ENCODE measurements at places on chromosomes 11 and 22.

DNA sequence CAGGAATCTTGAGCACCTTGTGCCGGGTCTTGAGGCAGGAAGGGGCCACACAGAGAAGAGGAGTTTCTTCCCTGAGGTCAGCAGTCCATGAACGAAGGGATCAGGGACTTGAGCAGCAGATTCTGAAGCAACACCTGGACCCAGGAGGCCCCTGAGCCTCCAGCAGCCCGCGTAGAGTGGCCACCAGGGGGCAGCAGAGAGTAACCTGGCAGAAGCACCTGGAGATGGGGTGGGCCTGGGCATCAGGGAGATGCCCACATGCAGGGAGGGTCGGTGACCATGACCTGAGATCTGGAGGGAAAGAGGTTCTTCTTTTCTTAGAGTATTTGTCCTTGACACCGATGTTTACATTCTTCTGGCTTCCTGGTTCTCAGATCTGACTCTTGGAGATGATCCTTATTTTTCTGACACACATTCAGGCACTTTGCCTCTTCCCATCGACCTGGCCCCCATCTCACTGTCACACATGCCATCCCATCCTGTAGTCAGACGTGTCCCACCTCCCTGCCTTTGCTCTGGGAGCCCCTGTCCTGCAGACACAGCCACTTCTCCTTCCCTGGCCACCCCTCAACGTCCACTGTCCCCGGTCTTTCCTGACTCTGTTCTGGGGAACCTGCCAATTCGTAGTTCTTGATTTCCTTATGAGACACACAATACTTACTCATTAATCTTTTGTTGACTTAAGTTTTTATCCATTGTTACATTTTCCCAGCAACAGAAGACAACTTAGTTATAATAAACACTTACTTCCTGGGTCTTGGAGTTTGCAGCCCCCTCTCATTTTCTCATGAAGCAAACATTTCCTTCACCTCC, 66.5 kb downstream of the GGTLC2 start:
- peak; percentile 24 for DNase-seq

DNA sequence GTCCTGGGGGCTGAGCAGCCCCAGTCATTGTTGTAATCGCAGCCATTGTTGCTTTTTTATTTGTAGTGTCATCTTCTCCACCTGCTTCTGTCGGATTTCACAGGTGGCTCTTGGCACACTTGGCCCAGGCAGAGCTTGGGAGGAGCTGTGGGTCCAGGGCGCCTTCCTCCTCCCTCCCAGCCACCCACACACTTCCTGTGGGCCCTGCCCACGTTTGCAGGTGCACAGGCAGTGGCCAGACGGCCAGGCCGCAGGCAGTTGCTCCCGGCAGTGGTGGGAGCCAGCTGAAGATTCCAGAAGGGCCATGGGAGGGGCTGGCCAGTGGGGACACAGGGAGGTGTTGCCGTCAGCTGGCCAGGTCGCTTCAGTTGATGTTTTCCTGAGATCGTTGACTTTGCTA, 1191.9 kb downstream of the BRD1 start:
- DNase-seq: no peak

DNA sequence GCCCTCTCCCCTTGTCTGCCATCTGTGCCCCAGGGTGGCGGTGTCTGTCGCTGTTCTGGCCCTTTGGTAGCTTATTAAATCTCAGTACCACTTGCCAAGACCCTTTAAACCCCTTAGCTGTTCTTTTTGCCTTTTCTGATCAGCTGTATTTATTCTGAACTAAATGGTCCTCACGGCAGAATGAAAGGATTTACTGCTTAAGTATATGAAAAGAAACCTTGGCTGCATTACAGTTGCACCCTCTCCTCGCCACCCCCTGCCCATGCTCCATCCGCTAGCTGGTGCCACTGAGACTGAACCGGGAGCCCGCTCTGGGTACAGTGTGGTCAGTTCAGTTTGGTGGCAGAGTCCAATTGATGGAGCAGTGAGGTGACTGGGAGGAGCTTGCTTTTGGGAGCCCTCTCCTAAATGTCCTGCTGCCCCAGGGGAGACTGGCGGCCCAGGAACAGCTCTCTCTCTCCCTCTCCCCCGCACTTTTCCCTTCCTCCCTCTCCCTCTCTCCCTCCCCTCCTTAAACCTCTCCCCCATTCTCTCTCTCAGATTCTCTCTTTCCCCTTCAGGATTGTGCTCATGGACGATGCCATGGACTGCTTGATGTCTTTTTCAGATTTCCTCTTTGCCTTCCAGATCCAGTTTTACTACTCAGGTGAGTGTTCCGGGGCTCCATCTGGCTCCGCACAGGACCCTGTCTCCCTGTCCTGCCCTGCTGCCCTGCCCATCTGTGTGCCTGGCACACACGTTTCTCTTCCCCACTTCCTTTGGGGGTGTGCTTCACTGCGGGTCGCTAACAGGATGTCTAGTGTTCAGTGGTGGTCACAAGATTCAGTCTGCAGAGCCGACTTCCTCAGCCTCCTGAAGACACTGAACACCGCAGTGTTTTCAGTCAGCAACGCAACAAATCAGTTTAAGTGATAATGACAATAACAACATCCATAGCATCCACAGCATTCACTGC, 21.8 kb downstream of the ARFGAP2 start:
- DNase-seq: no peak

- no peak for DNase-seq
Observed at GRCh38 chr11:127259102-127259501, 258.5 kb upstream of the KIRREL3 start.

DNA sequence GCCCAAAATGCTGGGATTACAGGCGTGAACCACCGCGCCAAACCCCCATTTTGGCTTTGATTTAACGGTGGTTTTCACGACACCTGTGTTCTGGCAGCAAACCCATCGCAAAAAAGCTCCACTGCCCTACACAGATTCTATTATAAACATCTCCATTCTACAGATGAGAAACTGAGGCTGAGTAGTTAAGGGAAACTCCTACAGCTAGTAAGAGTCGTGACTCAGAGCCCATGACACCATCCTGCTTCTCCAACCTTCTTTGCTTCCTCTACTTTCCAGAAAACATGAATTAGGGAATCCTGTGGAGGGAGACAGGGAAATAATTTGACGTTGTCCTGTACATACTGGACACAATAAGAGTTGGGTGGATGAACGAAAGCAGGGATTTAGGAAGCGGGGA, 429 bp upstream of the SNX15 start:
- no peak for DNase-seq

GRCh38 chr11:111606986-111607385, 4.7 kb downstream of the SIK2 start:
- DNase-seq: no peak

DNA sequence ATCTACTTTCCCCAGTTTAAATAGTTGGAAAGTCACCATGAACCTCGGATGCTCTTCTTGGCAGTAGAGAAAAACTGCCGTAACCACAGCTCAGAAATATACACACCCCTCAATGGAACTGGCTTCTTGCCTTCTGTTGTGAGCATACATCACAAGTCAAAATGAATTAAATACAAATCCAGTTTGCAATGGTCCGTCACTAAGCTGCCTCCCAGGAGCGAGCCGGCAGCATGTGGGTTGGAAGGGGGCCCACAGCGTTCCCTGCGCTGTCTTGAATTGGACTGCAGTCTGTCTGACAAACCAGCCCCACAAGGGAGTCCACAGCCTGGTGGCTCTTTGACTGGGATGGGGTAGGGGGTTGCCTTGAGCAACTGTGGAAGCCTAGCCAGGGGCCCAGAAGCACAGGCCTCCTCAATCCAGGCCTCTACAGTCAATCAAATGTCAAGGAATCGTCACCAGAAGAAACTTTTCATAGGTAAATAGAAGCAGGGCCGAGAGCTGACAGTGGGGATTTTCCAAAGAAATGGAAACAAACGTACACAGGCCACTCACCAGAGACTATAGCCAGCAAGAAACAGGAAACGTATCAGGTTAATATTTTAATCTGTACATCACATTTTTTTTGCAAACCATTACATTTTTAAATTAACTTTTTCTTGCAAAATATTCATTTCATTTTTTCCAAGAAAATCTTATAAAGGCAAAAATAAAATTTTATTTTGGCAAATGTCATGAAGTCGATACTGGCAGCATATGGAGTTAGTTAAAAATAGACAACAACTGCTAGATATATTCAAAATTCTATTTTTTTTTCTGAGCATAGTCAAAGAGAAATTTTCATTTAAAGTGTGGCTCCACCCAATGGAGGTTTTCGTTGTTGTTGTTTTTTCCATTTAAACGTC, 38.5 kb downstream of the C11orf58 start:
- DNase-seq: no peak

DNA sequence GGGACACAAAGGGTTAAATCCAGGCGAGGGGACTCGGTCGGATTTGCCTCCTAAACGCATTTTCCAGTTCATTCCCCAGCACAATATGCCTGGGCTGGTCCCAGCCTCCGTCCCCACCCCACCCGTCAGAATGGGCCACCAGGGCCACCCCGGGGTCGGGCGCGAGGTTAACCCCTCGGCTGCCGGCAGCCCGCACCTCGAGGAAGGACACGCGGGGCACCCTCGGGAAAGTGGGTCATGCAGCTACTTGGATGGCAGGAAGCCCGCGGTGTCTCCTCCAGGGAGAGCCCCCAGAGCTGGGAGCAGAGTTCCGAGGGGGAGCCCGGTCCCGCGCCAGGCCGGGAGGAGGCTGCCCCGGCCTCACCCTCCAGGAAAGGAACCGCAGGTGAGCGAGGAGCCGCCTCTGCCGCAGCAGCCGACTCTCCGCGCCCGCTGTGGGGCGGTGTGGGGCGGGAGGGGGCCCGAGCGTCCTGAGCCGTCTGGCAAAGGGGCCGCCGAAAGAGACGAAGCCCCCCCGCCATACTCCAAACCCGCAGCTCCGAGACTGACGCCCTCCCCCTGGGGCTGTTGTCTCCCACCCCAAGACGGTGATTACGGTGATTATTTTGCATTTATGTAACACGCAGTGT, 1.4 kb downstream of the NECTIN1 start:
- DNase-seq: no peak

All from GM06990 (cell line).